ENCODE measurements at places on chromosomes 11 and 22.
A peak's percentile ranks its signal among the peaks of the same experiment; 100 is the strongest.

DNA sequence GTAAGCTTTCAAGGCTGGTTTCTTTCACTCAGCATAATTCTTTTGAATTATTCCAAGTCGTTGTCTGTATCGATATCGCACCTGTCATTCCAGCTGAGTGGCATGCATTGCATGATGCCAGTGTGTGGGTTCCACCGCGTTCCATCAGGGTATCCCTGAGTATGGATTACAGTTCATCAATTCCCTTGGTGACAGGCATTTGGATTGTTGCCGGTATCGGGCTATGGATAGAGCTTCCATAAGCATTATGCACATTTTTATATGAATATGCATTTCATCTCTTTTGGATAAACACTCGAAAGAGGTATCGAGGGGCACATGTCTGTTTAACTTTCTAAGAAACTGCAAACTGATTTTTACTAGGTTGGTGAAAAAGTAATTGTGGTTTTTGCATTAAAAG, 698.8 kb downstream of the BRD1 start:
- no peak overlapping the region for H3K4me3 ChIP-seq
- no peaks in the 10 kb centered on the region for H3K27me3 ChIP-seq
- no peaks in the 10 kb centered on the region for H3K36me3 ChIP-seq
- no peak for DNase-seq

GRCh38 chr11:44752713-44753112, 26.0 kb downstream of the TSPAN18 start:
- no peaks in the 10 kb centered on the region for H3K27me3 ChIP-seq
- H3K27ac ChIP-seq = no peak overlapping the region
- H3K36me3 ChIP-seq = no peaks in the 10 kb centered on the region
- H3K4me3 ChIP-seq = no peak overlapping the region
- peaks cover 15% of the 10 kb centered on the region for H3K4me1 ChIP-seq
- no peak for DNase-seq

DNA sequence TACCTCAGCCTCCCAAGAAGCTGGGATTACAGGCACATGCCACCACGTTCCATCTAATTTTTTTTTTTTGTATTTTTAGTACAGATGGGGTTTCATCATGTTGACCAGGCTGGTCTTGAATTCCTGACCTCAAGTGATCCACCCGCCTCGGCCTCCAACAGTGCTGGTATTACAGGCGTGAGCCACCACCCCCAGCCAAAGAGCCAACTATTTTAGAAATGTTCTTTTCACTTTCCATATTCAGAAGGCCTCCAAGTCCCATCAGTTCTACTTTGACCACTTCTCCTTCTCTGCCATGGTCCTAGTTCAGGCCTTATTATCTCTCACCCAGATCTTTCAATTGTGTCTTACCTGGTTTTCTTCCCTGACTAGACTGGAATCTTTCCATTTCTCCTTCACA, 48.2 kb downstream of the CCDC83 start:
- no peaks in the 10 kb centered on the region for H3K27me3 ChIP-seq
- no peak overlapping the region for H3K4me3 ChIP-seq
- H3K36me3 ChIP-seq = no peaks in the 10 kb centered on the region
- no peak for DNase-seq
- no peak overlapping the region for H3K27ac ChIP-seq
- H3K4me1 ChIP-seq = no peaks in the 10 kb centered on the region

DNA sequence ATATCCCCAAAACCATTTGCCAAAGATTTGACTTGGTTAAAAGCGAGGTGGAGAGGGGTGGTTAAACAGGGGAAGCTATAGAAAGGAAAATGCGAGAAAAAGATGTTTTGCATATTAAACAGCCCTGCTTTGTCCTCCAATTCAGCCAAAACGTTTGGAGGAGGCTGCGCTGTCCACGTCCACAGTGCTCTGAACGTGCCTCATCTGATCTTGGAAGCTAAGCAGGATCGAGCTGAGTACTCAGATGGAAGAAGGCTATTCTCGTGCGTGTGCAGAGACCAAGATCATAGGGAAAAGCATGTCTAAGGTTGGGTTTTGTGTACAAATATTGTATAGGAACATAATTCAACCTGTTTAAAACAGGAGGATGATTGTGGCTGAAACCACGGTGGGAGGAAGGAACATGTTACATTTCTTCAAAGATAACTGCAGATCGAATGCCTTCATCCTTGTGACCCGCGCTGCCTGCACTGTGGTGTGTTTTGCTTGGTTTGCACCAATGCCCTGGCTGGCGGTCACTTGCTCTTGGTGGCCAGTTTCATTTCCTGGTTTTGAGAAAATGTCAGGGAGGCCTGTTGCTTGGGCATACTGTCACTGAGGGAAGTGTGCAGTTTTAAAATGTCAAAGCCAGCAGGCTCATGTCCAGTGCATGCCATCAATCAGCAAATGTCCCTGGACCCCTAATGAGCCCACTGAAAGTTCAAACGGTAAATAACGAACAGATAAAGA, 40.4 kb downstream of the FLI1 start:
- no peak for DNase-seq
- peaks cover 99% of the 10 kb centered on the region for H3K4me1 ChIP-seq
- H3K36me3 ChIP-seq = no peaks in the 10 kb centered on the region
- H3K27me3 ChIP-seq = no peaks in the 10 kb centered on the region

DNA sequence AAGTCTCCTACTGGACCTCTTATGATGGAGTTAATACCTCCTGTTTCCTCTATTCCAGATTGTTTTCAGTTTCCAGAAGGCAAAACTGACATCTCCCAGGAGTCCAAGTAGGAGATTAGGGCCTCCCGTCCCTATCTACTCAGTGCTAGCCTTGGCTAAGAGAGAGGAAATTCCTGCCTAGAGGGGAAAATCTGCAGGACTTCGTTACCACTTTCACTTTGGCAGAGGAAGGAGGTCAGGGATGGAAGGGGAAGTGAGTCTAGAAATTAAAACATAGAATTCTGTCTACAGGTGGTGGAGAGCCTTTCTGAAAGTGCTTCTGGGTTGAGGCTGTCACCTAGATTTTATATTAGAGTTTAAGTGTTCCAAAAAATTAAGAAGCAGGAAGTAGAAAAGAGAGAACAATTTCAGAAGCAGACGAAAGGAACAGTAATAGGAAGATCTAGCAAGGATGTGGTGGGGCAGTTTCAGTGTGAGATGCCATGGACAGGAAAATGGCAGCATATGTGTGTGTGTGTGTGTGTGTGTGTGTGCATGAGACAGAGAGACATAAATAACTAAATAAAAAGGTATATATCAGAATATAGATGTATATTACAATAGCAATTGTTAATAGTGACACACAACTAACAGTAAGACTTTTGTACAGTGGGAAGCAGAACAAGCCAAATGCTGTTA, 2.4 kb upstream of the TRIM68 start:
- H3K27ac ChIP-seq = peak overlapping the region; percentile 18
- H3K4me1 ChIP-seq = peaks cover 22% of the 10 kb centered on the region
- DNase-seq = no peak
- peak overlapping the region; percentile 59 for H3K4me3 ChIP-seq

GRCh38 chr11:132352497-132352896, 982.1 kb downstream of the NTM start:
- H3K27ac ChIP-seq = no peak overlapping the region
- no peak overlapping the region for H3K4me3 ChIP-seq
- no peaks in the 10 kb centered on the region for H3K36me3 ChIP-seq

DNA sequence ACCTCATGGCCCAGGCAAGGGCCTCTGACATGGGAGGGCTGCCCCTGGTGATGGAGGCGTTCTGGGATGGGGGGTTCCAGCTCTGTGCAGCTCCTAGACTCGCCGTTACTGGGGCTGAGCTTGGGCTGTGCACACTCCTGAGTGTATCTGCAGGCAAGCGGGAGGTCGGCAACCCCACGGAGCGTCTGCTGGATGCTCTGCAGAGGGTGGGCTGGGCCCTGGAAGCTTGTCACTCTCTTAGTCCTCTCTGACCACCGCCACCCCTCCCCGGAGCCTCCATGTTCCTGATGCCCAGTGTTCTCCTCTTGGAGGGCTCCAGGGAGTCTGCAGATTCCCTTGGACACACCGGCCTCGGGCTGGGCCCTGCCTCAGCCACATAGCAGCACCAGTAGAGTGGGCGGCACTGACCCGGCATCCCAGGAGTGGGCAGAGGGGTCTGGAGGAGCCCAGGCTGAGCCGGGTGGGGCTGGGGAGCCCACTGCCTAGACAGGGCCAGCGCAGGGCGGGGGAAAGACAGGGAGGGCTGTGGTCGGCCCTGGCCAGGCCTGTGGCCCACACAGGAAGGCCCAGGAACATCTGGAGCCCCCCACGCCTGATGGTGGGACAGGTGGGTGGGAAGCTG, 20.6 kb upstream of the MUC5B start:
- no peak for DNase-seq
- no peaks in the 10 kb centered on the region for H3K4me1 ChIP-seq
- H3K27me3 ChIP-seq = no peaks in the 10 kb centered on the region
- H3K36me3 ChIP-seq = no peaks in the 10 kb centered on the region
- no peak overlapping the region for H3K4me3 ChIP-seq
- no peak overlapping the region for H3K27ac ChIP-seq

DNA sequence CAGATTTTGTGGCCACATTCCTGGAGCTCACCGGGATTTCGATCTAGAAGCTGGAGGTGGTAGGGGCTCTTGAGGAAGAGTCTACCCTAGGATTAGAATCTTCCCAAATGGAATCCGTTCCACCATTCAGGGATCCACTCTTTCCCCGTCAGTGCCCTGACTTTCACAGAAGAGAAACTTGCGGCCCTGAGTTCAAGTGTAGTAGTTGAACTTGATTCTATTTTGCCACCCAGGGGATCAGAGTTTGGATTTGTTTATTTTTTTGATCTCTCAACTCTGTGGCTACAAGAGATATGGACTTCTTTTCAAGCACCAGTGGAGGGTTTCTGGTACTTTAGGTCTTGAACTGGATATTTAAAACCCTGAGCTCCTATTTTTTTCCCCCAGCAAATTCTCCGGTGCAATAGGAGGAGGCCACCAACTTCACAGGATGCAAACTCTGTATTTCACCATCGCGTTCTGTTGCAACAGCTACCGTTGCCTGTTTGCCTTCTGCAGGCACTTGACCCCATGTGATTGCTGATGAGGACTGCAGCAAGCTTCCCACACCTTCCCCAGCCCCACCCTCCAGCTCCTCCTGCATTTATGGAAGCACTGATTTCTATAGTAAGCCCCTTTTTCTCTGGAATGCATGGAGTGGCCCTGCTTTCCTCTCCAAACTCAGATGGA, 14.8 kb upstream of the MRGPRF start:
- H3K27me3 ChIP-seq = no peaks in the 10 kb centered on the region
- H3K27ac ChIP-seq = no peak overlapping the region
- H3K4me1 ChIP-seq = no peaks in the 10 kb centered on the region
- H3K36me3 ChIP-seq = no peaks in the 10 kb centered on the region
- no peak for DNase-seq

GRCh38 chr11:19774329-19774728, 61.7 kb downstream of the NAV2 start:
- H3K4me1 ChIP-seq = no peaks in the 10 kb centered on the region
- no peak for DNase-seq
- peaks cover 9% of the 10 kb centered on the region for H3K27me3 ChIP-seq

GRCh38 chr11:121459413-121460017, 6.7 kb upstream of the SORL1-AS1 start:
- no peaks in the 10 kb centered on the region for H3K36me3 ChIP-seq
- peaks cover 98% of the 10 kb centered on the region for H3K4me1 ChIP-seq
- H3K27me3 ChIP-seq = no peaks in the 10 kb centered on the region
- peak overlapping the region; percentile 65 for H3K27ac ChIP-seq

GRCh38 chr11:132685174-132685611, 847.1 kb downstream of the OPCML start:
- no peak overlapping the region for H3K27ac ChIP-seq
- H3K4me3 ChIP-seq = no peak overlapping the region
- DNase-seq = no peak
- no peaks in the 10 kb centered on the region for H3K36me3 ChIP-seq

DNA sequence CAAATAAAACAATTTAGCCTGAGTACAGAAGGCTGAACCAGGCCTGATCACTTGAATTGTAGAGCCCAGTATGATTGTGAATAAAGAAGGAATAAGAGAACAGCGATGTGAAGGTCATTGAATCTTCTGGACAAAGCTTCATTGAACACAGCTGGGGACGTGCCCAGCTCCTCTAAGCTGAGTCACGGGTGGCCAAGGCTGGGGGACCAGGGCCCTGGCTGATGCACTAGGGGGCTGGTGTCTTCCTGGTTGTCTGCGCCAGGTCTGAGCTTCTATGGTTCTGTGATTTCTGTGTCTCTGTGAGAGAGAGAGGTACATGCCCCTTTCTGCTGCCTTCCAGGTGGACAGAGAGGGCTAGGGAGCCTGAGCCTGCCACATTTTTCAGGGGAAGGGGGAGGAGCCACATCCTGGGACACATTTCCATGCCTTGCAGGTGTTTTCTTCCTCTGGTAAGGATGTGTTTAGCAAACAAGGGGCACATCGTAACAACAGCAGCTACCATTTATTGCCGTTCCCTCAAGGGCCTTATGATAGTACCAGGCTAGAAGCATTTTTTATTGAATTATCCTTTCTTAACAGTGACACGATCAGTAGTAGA, 135.7 kb downstream of the C11orf91 start:
- H3K27me3 ChIP-seq = no peaks in the 10 kb centered on the region
- H3K27ac ChIP-seq = no peak overlapping the region
- no peaks in the 10 kb centered on the region for H3K36me3 ChIP-seq

DNA sequence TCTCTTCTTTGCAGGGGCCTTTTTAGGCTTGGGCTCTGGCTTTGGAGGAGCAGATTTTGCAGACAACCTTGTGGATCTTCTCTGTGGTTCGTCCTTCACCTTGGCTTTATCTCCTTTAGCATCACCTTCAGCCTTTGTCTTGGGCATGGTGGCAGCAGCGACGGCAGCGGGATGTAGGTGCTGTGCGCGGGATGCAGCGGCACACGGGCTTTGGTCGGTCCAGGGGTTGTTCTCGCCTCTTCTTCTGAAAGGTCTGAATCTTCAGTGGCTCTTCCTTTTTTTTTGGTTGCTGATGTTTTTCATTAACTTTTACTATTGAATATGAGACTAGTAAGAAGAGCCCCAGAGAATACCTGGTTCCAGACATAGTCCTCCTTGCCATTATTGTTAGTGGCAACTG, 10.0 kb downstream of the MEI1 start:
- H3K4me3 ChIP-seq = no peak overlapping the region
- H3K27me3 ChIP-seq = no peaks in the 10 kb centered on the region
- H3K36me3 ChIP-seq = no peaks in the 10 kb centered on the region
- no peak for DNase-seq

GRCh38 chr22:38872831-38873248, 824 bp upstream of the CBX6 start:
- no peak for DNase-seq
- peaks cover 28% of the 10 kb centered on the region for H3K4me1 ChIP-seq
- H3K27me3 ChIP-seq = no peaks in the 10 kb centered on the region
- peak overlapping the region; percentile 71 for H3K27ac ChIP-seq
- no peaks in the 10 kb centered on the region for H3K36me3 ChIP-seq
- H3K4me3 ChIP-seq = peak overlapping the region; percentile 98

DNA sequence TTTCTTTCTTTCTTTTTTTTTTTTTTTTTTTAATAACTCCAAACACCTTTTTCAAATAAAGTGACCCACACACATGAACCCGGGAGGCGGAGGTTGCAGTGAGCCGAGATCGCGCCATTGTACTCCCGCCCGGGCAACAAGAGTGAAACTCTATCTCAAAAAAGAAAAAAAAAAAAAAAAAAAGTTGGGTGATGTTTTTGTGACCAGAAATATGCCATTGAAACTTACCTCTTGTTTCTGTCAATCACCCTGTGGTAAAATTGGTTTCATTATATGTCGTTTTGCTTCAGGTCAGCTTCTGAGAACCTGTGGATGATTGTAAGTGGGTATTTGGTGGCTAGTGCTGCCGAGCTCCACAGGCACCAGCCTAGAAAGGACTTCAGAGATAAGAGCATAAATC, 238.8 kb downstream of the TBC1D22A start:
- H3K4me1 ChIP-seq = no peaks in the 10 kb centered on the region
- no peak overlapping the region for H3K27ac ChIP-seq
- peaks cover 7% of the 10 kb centered on the region for H3K36me3 ChIP-seq
- DNase-seq = no peak
